CD8-positive, alpha-beta memory T cell (primary cell): ENCODE measurements at places on chromosomes 3 and 15.

DNA sequence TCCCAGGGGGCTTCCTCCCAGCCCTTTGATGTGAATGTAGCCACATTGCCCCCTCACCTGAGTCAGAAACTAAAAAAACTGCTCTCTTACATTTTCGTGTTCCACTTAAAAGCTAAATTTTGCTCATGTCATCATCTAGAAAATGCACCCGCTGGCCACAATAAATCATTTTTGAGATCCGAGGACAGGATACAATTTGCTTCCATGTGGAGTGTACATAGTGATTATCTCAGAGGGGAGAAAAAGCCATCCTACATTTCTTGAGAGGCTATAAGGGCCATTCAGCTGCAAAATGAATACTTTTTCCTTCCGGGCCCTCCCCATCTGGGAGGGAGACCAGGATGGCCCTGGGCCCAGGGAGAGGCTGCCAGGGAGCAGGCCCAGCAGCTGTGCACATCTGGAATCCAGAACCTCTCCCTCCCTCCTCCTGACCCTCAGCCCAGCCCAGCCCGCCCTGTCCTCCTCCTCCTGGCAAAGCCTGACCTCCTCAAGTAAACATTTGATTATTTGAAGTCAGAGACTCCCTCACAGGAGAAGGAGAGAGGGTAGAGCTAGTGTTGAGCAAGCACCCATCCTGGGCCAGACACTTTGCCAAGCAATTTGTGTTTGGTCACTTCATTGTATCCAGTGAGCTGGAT lies 59.1 kb downstream of the CORO2B start:
- no peak overlapping the region for H3K27ac ChIP-seq
- H3K4me3 ChIP-seq = no peak overlapping the region
- no peaks in the 10 kb centered on the region for H3K36me3 ChIP-seq

DNA sequence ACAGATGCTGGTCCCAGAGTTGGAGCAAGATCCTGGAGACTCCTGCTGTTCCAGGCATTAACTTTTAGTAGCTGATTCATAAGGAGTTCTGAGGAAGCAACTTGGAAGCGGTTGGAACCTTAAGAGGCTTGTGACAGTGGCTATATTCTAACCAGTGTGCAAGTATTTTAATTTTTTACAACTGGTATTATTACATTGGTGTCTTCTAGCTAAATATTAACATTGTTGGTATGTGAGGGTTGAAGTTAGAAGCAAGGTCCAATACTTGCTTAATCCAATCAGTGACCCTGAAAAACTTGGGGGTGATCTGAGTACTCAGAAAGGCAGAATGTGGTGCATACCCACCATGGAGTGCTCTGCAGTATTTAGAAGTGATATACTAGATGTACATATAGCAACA lies 1.5 kb upstream of the OR4F15 start:
- no peaks in the 10 kb centered on the region for H3K4me1 ChIP-seq
- no peak overlapping the region for H3K4me3 ChIP-seq
- no peaks in the 10 kb centered on the region for H3K36me3 ChIP-seq
- H3K27ac ChIP-seq = no peak overlapping the region
- H3K27me3 ChIP-seq = no peaks in the 10 kb centered on the region
- DNase-seq = no peak

- no peaks in the 10 kb centered on the region for H3K4me1 ChIP-seq
- no peak overlapping the region for H3K4me3 ChIP-seq
- H3K36me3 ChIP-seq = no peaks in the 10 kb centered on the region
- DNase-seq = no peak
Observed at GRCh38 chr15:89475661-89476060, 20.7 kb downstream of the RHCG start.

GRCh38 chr15:23387621-23388190 lies 33.2 kb downstream of the GOLGA8S start:
- H3K4me3 ChIP-seq = no peak overlapping the region
- no peak for DNase-seq
- no peaks in the 10 kb centered on the region for H3K36me3 ChIP-seq
- H3K4me1 ChIP-seq = no peaks in the 10 kb centered on the region

DNA sequence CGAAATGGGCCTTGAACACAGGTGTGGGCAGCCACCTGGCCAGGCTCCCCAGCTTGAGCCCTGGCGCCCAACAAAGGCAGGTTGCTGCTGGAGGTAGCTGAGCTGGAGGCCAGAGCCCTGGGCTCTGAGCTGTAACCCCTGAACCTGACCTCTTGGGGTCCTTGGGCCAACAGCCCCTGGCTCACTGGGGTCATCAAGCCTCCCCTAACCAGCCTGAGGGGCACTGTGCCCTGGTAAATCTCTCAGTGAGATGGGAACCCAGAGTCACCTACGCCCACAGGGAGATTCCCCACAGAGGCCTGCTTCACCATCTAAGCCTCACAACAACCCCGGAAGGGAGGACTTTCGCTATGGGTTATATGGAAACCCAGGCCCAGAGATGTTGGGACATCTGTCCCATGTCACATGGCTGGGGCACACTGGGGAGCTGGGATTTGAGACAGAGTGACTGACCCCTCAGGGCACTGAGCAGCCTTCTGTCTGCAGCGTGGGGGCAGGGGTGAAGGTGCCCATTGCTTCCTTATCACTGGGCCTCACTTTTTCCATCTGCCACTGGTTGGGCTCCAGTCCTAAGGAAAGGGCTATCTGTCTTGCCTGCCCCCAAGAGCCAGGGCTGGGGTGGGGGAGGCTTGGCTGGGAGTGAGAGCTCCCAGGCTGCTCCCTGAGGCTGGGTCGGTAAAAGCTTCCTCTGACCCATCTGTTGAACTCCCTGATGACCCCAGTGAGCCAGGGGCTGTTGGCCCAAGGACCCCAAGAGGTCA lies 59.1 kb downstream of the IQSEC1 start:
- H3K4me3 ChIP-seq = peak overlapping the region; percentile 63
- no peaks in the 10 kb centered on the region for H3K27me3 ChIP-seq
- peak overlapping the region; percentile 95 for H3K27ac ChIP-seq
- no peaks in the 10 kb centered on the region for H3K36me3 ChIP-seq
- peaks cover 75% of the 10 kb centered on the region for H3K4me1 ChIP-seq

DNA sequence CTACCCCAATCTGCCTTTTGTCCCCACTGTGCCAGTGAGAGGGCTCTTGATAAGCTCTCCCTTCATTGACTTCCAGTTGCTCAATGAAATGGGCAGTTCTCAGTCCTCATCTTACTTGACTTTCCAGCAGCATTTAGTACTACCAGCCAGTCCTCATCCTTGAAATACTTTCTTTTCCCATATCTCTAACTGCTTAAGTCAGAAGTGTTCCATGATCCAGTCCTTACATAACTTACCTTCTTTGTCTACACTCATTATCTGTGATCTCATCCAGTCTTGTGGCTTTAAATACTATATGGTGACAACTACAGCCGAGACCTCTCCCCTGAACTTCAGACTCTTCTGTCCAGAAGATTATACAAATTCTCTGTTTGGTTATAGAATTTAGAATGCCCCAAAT lies 28.7 kb downstream of the RARRES1 start:
- H3K36me3 ChIP-seq = peaks cover 5% of the 10 kb centered on the region
- DNase-seq = no peak
- H3K4me3 ChIP-seq = no peak overlapping the region
- H3K4me1 ChIP-seq = no peaks in the 10 kb centered on the region

GRCh38 chr3:16913264-16913580 lies 28.5 kb downstream of the PLCL2 start:
- no peak for DNase-seq
- H3K4me1 ChIP-seq = peaks cover 84% of the 10 kb centered on the region
- no peaks in the 10 kb centered on the region for H3K27me3 ChIP-seq
- no peaks in the 10 kb centered on the region for H3K36me3 ChIP-seq

DNA sequence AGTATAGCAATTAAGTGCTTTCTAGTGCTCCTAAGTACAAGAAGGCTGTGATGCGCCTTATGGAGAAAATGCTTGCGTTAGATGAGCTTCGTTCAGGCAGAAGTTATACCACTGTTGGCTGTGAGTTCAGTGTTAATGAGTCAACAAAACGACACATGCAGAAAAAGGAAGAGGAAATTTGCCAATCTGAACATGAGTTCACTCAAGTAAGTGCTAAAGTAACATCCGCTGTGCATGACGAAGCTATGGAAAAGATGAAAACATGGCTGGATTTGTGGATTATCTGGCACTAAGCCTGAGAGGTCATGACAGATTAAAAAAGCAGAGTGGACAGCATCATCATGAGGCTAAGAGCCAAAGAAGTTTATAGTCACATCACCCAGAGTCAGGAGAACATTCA lies 36.9 kb downstream of the SH3BP5 start:
- H3K36me3 ChIP-seq = no peaks in the 10 kb centered on the region
- no peak overlapping the region for H3K4me3 ChIP-seq
- DNase-seq = no peak
- peaks cover 92% of the 10 kb centered on the region for H3K4me1 ChIP-seq

DNA sequence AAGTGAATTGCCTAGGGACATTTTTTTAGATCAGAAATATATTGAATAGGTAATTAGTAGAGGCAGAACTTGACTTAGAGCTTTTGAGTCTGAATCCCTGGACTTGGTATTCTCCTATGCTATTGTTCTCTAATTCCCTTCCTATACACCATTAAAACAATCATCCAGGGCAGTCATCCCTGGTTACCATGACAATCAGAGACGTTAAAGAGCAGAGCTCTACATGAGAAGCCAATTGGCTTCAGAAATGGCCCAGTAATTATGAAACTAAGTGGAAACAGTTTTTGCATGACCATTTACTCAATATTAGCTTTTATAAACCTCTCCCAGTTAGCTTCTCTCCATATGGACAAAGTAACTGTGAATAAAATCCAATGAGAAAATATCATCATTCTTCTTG lies 182.1 kb upstream of the TP63 start:
- no peak overlapping the region for H3K27ac ChIP-seq
- no peaks in the 10 kb centered on the region for H3K27me3 ChIP-seq

GRCh38 chr3:59609657-59610348 lies 560.0 kb upstream of the CFAP20DC start:
- no peaks in the 10 kb centered on the region for H3K27me3 ChIP-seq
- no peak overlapping the region for H3K27ac ChIP-seq
- DNase-seq = no peak
- H3K4me3 ChIP-seq = no peak overlapping the region
- no peaks in the 10 kb centered on the region for H3K36me3 ChIP-seq
- H3K4me1 ChIP-seq = no peaks in the 10 kb centered on the region

GRCh38 chr15:27993996-27994780 lies 104.9 kb downstream of the OCA2 start:
- H3K4me3 ChIP-seq = no peak overlapping the region
- H3K4me1 ChIP-seq = no peaks in the 10 kb centered on the region
- H3K27ac ChIP-seq = no peak overlapping the region
- no peak for DNase-seq

DNA sequence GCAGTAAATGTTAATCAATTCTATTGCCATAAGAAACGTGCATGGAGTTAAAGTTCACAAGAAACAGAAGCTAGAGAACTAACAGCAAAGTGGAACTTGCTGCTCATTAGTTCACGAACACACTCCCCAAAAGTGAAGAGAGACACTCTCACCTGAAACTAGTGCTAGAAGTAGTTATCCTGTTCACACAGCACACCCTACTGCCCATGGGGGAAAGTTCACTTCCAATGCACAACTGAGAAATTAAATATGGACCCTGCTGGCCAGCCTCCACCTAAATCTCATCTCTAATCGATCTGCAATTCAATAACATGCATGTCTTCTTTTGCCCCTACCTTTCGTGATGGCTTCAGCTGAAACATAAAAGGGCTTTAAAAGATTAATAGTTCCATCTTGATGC lies 39.4 kb upstream of the FRMD4B start:
- no peak overlapping the region for H3K27ac ChIP-seq
- no peaks in the 10 kb centered on the region for H3K4me1 ChIP-seq
- H3K36me3 ChIP-seq = no peaks in the 10 kb centered on the region
- H3K27me3 ChIP-seq = no peaks in the 10 kb centered on the region

GRCh38 chr3:55159711-55160110 lies 231.9 kb upstream of the LRTM1 start:
- H3K4me1 ChIP-seq = no peaks in the 10 kb centered on the region
- no peaks in the 10 kb centered on the region for H3K36me3 ChIP-seq
- no peak for DNase-seq
- no peaks in the 10 kb centered on the region for H3K27me3 ChIP-seq
- no peak overlapping the region for H3K4me3 ChIP-seq

- H3K36me3 ChIP-seq = no peaks in the 10 kb centered on the region
- H3K4me1 ChIP-seq = no peaks in the 10 kb centered on the region
- no peak overlapping the region for H3K4me3 ChIP-seq
- peaks cover 1% of the 10 kb centered on the region for H3K27me3 ChIP-seq
Observed at GRCh38 chr15:76038512-76038911, 21.3 kb upstream of the TMEM266 start.
